ENCODE measurements at places on chromosomes 2 and 18. TPM values are rescaled to one million over a fixed set of nuclear protein-coding genes. Genes with fewer than 3 reads are reported as not detected.

Gene APCDD1
- 119 TPM for total RNA-seq

Gene REEP1
- 2.5 TPM for total RNA-seq

Gene SPEG
- 21.5 TPM for total RNA-seq

Gene ACOXL
- total RNA-seq, result 0.12 TPM

Gene QPCT
- 3.7 TPM for total RNA-seq

Gene UCN
- 4.9 TPM for total RNA-seq

Gene ATP6V1B1
- total RNA-seq, result not detected

Gene KATNAL2
- total RNA-seq, result 7.8 TPM

Gene MBP
- 27.4 TPM for total RNA-seq

Gene CNOT11
- total RNA-seq, result 28.5 TPM

Gene ZNF521
- 18.1 TPM for total RNA-seq

Gene WDCP
- 4.4 TPM for total RNA-seq

Gene XIRP2
- total RNA-seq, result not detected

Gene BCL11A
- 5.0 TPM for total RNA-seq

DNA sequence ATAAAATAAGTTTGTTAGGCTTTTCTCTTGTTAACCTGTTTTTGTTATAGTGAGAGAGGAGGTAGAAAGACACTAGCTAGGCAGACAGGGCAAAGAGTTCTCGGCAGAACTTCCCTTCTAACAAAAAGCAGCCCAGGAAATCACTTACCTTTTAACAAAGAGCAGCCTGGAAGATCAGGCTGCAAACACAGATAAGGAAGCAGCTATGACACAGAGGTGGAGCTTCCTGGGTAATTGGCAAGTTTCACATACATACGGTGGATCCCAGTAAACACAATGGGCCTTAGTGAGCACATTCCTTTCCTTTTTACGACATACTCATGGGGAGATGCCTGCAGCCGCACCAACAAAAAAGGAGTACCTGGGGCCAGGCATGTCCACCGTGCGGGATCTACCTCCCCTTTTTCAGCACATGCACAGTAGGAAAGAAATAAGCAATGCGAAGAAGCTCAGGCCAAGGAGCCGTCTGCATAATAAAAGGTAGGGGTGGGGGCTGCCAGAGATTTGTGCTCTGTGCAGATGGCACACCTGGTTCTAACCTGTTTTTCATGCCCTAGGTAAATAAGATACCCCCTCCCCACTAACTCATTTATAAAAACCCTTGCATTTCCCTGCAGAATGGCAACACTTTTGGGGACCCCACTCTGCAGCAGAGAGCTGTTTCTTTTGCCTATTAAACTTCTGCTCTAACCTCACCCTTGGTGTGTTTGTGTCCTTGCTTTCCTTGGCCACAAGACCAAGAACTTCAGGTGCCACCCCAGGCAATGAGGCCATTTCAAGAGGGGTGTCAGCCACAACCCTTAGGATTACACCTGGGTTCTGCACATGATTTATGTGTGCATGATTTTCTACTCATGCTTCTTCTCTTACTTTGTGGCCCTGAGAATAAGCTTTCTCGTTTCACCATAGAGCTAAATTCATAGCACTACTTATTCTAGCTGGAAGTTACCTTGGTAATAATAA, 26.5 kb downstream of the MDH1 start:
- DNase-seq, result no peak

GRCh38 chr2:84989927-84990326, 19.0 kb downstream of the KCMF1 start:
- no peak for DNase-seq

DNA sequence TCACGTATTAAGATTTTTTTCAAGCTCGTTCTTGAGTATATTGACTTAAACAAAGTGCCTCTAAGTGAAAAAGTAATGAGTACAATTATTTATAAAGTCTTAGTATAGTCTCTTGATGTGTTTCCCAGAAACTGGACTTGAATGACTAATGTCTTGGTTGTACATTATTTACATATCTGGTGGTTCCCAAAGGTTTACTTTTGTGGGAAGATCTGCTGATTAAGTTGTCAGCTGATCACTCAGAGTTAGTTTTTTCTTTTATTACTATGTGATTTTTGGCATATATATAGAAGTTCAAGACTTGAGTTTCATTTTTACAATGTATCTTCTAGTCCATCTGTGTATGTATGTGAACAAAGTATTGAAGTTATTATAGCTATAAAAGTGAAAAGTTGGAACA, 29.5 kb downstream of the RNF144A start:
- no peak for DNase-seq

- DNase-seq, result no peak
Measured at GRCh38 chr2:226427538-226428307, 371.9 kb downstream of the IRS1 start.

GRCh38 chr18:8871489-8871888, 166.1 kb downstream of the MTCL1 start:
- no peak for DNase-seq

- no peak for DNase-seq
Measured at GRCh38 chr2:98487101-98487805, 42.6 kb downstream of the INPP4A start.

GRCh38 chr2:101205521-101206479, 46.9 kb upstream of the CNOT11 start:
- no peak for DNase-seq

DNA sequence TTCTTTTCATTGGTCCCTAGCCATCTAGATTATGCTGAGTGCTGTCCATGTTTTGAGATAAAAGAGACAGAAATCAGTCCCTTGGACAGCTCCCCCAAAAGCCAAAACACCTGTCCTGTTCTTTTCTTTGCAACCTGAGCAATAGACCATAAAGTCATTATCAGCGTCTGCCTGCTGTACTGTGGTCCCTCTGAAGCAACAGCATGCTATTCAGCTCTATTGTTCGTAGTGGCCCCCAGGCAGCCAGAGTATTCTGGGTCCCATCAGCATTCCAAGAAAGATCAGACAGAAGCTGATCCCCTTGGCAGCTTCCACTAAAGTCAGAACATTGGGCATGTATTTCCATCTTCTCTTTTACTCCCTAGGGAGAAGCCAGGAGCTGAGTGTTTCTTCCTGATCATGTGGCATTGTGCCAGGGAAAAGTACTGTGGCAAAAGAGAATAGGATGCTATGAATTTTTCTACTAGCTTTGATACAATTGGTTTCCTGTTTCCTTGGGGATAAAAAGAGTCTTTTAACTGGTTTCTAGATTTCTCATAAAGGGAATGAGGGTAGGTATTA, 33.6 kb upstream of the ZSWIM2 start:
- no peak for DNase-seq

GRCh38 chr2:88666576-88666975, 24.9 kb upstream of the RPIA start:
- no peak for DNase-seq

DNA sequence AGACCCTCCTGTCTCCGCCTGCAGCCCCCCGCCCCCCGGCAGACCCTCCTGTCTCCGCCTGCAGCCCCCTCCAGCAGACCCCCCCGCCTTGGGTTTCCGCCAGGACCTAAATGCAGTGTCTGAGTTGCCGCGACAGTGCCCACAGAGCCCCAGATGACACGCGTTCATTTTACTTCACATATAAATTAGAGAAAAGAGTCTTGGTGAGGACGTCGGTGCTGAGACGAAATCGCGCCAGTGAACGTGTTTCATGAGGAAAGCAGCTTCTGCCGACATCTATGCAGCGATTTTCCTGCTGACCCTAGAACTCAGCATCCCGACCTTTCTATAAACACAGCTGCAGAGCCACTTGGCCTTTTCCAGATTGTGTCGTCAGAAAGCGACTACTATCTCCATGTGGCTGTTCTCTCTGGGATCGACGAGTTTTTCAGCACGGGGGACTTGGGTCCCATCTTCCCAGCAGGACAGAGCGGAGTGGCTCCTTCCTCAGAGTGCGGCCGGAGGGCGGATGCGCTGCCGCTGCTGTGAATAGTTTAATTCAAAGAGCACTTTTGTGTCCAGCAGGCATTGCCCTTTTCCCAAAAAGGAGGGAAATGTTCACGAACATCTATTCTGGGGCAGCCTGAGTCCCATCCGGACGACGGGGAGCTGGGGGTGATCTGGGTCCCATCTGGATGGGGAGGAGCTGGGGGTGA, 136.7 kb downstream of the NFATC1 start:
- DNase-seq, result no peak

DNA sequence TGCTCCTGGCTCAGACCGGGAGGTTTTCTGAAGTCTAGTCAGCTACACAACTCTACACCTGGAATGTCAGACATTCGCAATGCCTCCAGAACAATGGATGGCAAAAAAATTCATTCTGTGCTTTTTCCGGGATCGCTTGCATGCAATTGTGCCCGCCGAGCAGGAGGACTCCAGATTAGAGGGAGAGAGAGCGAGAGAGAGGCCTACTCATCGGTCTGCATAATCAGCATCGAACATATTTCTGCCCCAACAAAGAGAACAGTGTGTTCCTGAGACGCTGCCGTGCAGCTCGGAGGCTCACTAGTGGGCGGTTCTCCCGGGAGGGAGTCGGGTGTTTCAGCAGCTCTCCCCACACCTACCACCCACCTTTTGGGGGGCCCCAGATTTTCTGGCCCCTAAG, 117.1 kb downstream of the KLHL29 start:
- DNase-seq, result no peak

DNA sequence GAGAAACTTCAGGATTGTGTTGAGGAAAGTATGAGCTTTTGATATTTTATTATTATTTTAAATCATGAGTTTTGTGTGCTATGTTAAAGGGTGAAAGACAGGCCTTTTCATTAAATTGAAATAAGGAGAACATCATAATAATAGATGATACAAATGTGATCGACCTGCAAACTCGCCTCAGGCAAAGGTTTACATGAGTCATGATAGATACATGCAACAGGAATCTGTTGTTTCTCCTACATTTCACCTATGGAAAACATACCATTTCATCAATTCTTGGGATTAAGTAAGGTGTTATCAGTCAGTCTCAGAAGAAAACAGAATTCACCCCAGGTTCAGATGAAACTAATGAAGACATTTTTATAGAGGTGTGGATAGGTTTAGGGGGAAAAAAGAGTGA, 1992.5 kb upstream of the PIK3C3 start:
- DNase-seq, result no peak

- no peak for DNase-seq
Measured at GRCh38 chr18:51630706-51631105, 433.2 kb upstream of the MEX3C start.

GRCh38 chr18:39025531-39025930, 1459.9 kb upstream of the CELF4 start:
- DNase-seq, result no peak

GRCh38 chr18:4748975-4749374, 293.9 kb upstream of the DLGAP1 start:
- DNase-seq, result no peak

DNA sequence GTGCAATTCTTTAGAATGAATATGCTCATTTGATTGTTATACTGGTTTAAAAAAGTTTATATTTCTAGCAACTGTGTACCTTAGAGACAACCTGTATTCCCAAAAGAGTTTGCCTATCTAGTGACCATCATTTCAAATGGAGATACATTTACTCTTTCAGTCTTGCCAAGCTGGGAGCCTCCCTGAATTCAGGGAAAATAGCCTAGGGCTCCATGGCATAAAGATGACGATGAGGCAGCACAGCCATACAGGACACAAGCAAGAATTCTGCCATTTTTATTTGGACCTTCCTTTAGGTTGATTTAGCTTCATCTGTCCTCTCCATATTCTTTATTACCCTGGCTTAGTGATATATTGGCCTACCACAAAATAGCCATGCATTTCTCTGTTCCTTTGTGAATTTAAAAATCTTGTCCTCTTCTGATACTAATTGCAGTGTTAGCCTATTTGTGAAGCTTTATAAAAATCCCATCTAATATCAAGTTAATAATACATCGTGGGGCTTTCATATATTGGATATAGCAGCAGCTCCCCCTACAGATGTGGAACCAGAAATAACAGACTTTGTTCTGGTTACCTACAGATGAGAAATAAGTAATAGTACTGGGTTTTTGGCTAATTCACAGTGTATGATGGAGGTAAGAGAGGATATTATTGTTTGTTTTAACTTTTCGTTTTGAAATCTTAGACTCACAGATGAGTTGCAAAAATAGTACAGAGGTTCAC, 1661.9 kb upstream of the PIK3C3 start:
- no peak for DNase-seq

GRCh38 chr18:55064760-55065159, 105.5 kb upstream of the CCDC68 start:
- DNase-seq, result no peak

DNA sequence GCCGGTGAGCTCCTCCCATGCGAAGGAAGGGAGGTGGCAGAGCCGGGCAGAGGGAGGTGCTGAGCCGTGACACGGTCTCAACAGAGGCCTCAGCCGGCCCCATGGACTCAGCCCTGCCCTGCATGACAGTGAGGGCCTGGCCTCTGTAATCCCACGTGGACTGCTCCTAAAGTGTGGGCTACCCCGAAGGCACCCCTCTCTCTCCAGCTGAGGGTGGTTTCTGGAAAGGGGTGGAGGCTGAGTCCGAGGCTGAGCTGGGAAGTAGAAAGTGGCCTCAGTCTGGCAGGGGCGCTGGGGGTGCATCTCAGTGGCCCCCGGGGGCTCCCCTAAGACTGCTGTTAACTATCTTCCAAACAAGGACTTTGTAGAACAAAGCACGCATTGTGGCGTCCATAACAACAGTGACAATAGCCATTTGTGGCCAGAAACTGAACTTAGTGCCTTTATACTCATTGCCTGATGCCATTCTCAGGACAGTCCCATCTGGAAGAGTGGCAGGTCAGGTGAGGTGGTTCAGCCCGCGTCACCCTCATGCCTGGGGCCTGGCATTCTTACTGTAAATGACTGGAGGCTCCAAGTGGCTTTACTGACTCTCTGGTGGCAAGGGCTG, 192.4 kb downstream of the TWIST2 start:
- DNase-seq, result no peak

DNA sequence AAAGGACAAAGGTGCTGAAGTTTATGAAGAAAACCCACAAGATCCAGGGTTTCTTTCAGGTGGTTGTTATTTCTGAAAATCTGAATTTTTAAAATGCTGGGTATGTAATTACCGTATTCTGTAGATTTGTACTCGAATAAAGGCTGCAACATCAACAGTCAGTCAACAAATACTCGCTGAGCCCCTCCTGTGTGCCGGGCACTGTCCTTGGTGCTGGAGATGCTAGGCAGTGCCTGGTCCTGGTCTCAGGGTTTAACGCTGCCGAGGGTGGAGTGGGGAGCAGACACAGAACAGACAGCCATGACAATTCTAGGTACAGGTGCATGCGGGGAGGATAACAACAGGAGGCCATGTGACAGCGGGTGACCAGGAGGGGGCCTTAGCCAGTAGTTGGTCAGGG, 27.2 kb upstream of the PDIA6 start:
- no peak for DNase-seq

GRCh38 chr2:9741110-9741509, 102.2 kb upstream of the TAF1B start:
- no peak for DNase-seq

DNA sequence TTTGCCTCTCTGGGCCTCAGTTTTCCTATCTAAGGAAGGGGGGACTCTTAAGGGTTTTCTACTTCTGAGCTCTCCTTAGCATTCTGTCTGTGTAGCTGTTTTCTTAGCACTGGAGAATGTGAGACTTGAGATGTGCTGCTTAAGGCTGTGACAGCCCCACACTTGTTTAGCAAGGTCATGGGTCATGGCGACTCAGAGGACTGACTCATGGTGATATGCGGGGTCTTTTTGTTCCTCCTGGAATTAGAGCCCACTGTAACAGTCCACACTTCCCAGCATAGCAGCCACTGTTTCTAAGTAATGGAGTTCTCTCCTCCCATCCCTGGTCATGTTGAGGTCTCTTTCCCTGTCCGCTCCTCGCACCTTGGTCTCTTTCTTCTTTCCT, 4.1 kb upstream of the LPIN1 start:
- DNase-seq, result no peak

All from omental fat pad (tissue), 4 donors.